Stimulated activated CD4-positive, alpha-beta T cell treated with anti-CD3 and anti-CD28 coated beads, Interleukin-4, amount 100 ng/mL, for 24 hours (primary cell): ENCODE measurements at places on chromosomes 16 and 17.

DNA sequence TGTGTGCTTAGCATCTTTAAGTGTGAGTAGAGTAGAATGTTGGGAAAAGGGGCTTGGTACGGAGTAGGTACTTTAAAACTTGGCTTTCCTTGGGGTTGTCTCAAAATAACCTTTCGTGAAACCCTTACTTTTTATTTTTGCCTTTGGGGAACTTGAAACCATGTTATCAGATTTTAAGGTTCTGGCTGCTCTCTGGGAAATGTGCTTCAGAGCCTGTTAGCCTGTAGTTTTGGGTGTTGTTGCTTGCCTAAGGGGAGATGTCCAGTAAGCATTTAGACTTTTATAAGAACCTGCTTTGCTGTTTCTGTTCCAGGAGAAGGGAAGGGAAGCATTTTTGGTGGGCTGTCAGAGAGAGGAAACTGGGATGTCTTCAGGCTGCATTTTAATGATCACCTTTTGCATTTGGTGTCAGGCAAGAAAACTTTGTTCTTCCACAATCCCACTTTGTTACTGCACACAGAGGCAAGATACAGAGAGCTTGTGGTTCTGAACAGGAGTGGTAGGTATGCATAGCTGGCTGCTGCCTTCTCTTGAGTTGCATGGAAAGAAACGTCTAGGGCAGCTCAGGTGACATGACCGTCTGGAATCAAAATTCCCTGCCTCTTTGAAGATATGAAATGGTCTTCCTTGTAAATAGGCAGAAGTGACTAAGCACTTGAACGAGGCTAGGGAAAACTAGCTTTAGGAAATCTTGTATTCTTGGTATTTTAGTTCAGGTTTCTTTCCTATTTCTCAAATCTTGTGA lies 1.7 kb downstream of the RABEP1 start:
- no peak for DNase-seq

GRCh38 chr17:74639704-74640151 lies 16.2 kb upstream of the CD300E start:
- DNase-seq: peak; percentile 5

- peak; percentile 7 for DNase-seq
Measured at GRCh38 chr17:30969989-30970830, 629 bp upstream of the RNF135 start.

DNA sequence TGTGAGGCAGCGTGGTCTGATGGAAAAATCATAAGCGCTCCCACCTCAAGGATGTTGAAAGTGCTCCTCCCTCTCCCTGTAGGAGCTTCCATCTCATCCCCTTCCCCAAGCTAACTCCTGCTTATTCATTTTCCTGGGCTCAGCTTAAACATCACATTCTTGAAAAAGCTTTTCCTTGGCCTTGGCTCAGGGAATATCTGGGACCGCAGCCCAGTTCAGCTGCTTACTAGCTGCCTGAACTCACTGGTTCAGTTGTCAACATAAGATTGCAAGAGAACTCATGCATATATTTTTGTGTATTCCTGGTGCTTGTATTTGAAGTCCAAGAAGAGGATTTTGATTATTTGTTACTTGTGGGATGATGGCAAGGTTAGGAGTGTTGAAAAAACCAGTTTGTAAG lies 91.5 kb downstream of the UTP18 start:
- no peak for DNase-seq
